ENCODE measurements at places on chromosomes 5 and 9.
A peak's percentile ranks its signal among the peaks of the same experiment; 100 is the strongest.

DNA sequence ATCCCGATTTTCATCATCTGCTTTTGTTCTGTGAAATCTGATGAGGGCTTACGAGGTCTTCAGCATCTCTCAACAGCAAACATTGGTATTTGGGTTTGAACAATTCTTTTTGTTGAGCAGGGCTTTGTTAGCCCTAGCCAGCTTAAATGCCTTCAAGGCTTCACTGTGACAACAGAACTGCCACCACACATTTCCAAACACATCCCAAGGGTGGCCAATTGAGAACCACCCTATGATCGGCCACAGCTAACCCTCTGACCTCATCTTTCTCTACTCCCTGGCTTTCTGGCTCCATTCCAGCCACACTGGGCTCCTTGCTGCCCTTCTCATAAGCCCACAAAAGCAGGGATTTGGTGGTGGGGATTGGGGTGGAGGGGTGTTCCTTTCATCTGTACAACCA, 17.6 kb downstream of the MTX3 start:
- no peak for DNase-seq

DNA sequence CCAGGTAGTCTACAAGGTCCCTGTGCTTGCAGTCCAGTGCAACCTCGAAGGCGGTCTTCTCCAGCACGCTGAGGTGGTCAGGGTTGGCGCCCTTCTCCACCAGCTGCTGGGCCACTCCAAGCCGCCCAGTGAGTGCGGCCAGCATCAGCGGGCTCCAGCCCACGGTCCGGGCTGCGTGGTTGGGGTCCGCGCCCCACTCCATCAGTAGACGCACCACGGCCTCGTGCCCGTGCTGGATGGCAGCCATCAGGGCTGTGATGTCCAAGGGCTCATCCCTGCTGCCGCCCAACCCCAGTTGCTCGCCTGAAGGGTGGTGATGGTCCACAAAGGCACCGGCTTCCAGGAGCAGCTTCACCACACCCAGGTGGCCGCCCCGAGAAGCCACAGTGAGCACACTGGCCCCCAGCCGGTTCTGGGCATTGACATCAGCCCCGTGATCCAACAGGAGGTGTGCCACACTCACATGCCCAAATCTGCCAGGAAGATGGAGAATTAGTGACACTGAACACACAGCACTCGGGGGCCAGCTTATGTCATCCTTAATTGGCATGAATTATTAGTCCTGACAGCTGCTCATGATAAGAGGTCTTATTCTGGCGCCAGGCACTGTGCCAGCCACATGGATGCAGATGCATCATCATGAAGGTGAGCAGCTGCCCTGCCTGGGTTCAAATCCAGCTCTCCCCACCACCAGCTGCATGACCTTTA, 6.1 kb downstream of the ANKS6 start:
- no peak for DNase-seq

GRCh38 chr9:115275753-115276152, 157.8 kb upstream of the TNC start:
- no peak for DNase-seq

GRCh38 chr9:91423785-91424402, at the start of gene NFIL3:
TSS of gene NFIL3 (minus strand) at chr9:91423832. CDS start at chr9:91410734, 13,098 bp downstream.
- peak; percentile 72 for DNase-seq
